H9 (cell line): ENCODE measurements at places on chromosomes 16 and 17. TPM values are rescaled to one million over a fixed set of nuclear protein-coding genes. Genes with fewer than 3 reads are reported as not detected.

Gene ABCC12
- total RNA-seq = 0.09 TPM in 1 of 2 replicates, not detected in the other

DNA sequence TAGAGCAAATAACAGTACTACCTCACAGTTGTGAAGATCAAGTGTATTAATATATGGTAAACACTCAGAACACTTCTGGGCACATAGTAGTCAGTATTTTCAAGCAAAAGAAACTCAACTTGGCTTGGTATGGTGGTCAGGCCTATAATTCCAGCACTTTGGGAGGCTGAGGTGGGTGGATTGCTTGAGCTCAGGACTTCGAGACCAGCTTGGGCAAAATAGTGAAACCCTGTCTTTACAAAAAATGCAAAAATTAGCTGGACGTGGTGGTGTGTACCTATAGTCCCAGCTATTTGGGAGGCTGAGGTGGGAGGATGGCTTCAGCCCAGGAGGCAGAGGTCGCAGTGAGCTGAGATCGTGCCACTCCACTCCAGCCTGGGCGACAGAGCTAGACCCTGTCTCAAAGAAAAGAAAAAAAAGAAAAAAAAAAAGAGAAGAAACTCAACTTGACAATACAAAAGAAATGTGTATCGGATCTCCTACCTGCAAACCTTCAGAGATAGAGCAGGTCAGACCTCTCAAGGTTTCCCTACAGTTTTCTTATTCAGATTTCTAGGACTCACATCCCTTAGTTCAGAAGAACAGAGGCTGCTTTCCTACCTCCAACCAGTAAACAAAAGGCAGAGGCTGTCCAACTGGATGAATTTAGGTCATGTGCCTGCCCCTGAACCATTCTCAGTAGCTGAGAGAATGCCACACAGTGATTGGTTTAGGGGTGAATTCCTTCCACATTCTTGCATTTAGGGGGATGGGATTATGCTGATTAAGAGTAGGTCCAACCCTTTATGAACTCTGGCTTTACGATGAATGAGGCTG lies 1.7 kb upstream of the KPNA2 start:
- peak; percentile 97 for DNase-seq

- DNase-seq = no peak
Measured at GRCh38 chr16:57798953-57799599, 3.2 kb downstream of the KIFC3 start.

GRCh38 chr17:71023249-71024030 lies 854.1 kb downstream of the KCNJ2 start:
- DNase-seq = no peak

Gene MRPL12
- 140 and 146 TPM in 2 replicates for total RNA-seq

- no peak for DNase-seq
Measured at GRCh38 chr16:78594191-78594590, 494.7 kb downstream of the WWOX start.

- DNase-seq = no peak
Measured at GRCh38 chr16:26360867-26361266, 669.1 kb downstream of the HS3ST4 start.
